Testis (tissue), 5 donors: ENCODE measurements at places on chromosomes 6 and 20. TPM values are rescaled to one million over a fixed set of nuclear protein-coding genes. Genes with fewer than 3 reads are reported as not detected.

The IL20RA gene
- 16.6 TPM for total RNA-seq

The PGBD1 gene
- 6.9 TPM for total RNA-seq

The LIN28B gene
- total RNA-seq = 6.7 TPM

The KCNQ5 gene
- total RNA-seq = 0.43 TPM

The MYO6 gene
- total RNA-seq = 69.2 TPM

DNA sequence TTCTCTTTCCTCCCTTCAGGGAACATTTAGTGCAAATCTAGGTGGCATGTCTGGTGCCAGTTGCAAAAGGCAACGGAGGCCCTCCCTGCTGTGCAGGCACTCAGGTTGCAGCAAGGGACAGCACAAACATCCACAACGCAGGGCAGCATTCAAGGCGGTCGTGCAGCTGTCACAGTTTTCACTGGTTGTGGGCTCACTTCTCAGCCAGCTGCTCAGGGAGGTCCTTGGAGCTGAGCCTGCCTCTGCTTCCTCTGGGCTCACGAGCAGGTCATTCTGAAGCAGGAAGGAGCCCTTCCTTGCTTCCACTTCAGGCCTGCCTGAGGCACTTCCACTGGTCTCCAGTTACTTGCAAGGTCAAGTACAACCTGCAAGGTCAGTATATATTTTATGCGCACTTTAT lies 3.8 kb upstream of the NPEPL1 start:
- DNase-seq = no peak

DNA sequence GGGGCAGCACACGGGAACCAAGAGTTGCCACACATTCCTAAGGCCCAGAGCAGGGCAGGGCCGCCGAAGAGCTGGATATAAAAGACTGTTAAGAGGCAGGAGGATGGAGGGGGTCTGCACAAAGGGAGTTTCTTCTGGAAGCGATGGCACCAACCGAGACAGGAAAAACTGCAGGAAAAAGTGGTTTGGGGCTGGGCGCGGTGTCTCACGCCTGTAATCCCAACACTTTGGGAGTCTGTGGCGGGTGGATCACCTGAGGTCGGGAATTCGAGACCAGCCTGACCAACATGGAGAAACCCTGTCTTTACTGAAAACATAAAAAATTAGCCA lies 41.8 kb downstream of the SSR1 start:
- DNase-seq = no peak

- peak; percentile 81 for DNase-seq
Measured at GRCh38 chr6:131629651-131630050, 1.6 kb upstream of the MED23 start.

DNA sequence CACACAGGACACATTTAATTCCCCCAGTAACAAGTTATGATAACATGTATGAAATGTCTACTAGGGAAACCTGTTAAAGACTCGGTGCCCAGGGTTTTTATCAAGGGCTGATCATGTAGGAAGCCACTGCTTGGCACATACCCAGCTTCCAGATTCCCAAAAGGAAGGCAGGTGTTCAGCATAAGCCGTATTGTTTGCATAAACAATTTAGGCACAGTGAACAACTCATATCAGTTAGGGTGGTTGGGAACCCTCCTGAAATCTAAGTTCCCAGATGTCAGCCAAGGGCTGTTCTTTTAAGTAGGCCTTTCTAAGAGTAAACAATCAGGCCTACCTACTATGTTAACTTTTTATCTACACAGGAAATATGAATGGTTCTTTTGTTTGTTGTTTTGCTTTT lies 74.1 kb downstream of the ASXL1 start:
- no peak for DNase-seq

GRCh38 chr20:41505184-41505583 lies 113.0 kb downstream of the CHD6 start:
- DNase-seq = no peak

- no peak for DNase-seq
Measured at GRCh38 chr20:32240205-32240604, 32.5 kb downstream of the POFUT1 start.

DNA sequence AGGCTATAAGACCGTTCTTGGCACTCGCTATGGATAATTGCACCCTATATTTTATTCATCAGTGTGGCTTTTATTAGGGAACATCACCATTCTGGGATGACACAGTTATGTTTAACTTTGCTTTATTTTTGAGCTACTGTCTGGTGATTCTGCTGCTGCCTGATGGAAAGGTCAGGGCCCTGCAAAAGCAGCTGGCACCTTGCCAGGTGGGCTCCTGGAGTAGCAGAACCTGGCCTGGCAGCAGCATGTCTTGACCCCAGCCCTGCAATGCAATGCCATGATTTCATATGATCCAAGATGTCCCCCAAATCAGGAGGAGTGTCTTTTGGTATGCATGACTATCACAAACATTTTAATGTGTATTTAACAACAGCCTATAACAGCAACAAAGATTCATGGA lies 228.4 kb upstream of the RSPO3 start:
- DNase-seq = no peak
